Dermis microvascular lymphatic vessel endothelial cell (primary cell): ENCODE measurements at places on chromosomes 5 and 9. TPM values are rescaled to one million over a fixed set of nuclear protein-coding genes. Genes with fewer than 3 reads are reported as not detected.

Gene PCDHB5
- 0.51 and 1.4 TPM in 2 replicates for total RNA-seq

- DNase-seq = no peak
These were observed 25.9 kb downstream of the KIF2A start for GRCh38 chr5:62331921-62332320.

DNA sequence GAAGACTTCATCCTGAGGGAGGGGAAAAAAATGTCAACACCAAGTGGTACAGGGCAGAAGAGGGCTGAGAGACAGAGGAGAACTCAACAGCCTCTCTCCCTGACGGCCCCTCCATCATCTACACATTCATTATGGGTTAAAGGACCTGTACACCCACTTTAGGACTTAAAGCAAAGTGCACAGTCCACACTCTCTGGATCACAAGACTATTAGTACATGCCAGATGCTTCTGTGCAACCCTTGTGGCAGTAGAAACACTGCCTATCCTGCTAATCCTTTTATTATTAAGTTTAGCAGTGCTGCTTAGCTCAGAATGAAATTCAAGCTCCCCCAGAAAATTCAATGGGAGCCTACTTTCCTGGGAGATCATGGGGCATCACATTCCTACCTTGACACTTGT lies 1.9 kb downstream of the FRMD3 start:
- no peak for DNase-seq

- DNase-seq = no peak
These were observed 51.0 kb upstream of the LIFR start for GRCh38 chr5:38607396-38607795.

DNA sequence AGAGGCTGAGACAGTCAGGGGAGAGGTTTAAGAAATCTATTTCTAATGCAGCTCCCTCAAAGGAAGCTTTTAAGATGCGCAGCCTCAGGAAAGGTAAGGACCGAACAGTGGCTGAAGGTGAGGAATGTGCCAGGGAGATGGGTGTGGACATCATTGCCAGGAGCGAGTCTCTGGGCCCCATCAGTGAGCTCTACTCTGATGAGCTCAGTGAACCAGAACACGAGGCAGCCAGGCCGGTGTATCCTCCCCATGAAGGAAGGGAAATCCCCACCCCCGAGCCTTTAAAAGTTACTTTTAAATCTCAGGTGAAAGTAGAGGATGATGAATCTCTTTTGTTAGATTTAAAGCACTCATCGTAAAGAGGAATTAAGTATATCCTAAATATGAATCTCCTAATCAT lies 8.2 kb downstream of the CAVIN4 start:
- DNase-seq = no peak
